Skin of body (tissue), 3 donors: ENCODE measurements at places on chromosomes 1 and 21.

- DNase-seq = no peak
Measured at GRCh38 chr1:109782927-109783326, 19.2 kb upstream of the EPS8L3 start.

GRCh38 chr1:176193023-176193422, 14.1 kb downstream of the COP1 start:
- no peak for DNase-seq

DNA sequence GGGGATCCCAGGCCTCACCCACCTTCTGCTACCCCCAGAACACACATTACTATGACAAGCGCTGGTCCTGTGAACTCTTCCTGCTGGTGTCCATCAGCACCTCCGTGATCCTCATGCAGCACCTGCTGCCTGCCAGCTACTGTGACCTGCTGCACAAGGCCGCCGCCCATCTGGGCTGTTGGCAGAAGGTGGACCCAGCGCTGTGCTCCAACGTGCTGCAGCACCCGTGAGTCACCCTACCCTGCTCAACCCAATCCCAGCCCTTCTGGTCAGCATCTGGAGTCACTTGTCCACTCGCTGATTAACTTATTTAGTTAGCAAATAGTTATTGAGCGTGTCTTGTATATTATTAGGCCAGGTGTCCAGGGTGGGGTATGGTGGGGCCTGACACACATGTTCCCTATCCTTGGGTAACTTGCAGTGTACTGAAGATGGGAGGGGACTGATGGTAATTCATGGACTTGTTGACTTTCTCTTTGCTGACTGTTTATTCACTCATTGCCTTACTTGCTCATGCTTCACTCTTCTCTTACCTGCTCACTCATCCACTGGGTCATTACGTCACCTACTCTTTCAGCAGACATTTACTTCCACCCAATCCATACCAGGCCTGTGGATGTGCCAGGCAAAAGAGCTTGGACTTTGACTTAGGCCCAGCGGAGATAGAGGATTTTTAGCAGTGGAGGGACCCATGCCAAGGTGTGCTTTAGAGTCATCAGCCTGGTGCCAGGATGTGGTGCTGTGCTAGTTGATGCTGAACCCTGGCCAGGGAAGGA, 12.9 kb upstream of the KPNA6 start:
- no peak for DNase-seq

DNA sequence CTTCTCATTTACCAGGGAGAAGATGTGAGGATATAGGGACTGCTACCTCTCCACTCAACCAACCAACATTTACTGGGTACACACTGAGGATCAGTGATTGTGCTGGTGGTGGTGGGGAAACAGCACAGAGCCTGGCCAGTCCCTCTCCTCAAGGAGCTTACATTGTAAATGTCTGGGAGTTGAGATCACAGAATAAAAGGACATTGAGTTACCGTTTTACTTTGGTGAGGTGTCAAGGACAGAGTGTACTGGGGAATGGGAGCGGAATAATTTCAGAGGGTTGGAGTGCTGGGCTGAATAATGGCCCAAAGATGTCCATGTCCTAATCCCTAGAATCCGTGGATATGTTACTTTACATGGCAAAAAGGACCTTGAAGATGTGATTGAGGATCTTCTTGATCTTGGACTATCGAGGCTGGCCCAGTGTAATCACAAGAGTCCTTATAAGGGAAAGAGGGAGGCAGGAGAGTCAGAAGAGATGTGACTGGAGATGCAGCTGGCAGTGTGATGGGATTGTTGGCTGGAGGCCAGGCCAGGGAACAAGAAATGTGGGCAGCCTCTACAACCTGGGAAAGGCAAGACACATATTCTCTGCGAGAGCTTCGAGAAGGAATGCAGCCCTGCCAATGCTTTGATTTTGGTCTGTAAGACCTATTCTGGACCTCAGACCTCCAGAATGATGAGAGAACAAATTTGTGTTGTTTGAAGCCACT, 26.6 kb upstream of the RWDD3 start:
- no peak for DNase-seq

DNA sequence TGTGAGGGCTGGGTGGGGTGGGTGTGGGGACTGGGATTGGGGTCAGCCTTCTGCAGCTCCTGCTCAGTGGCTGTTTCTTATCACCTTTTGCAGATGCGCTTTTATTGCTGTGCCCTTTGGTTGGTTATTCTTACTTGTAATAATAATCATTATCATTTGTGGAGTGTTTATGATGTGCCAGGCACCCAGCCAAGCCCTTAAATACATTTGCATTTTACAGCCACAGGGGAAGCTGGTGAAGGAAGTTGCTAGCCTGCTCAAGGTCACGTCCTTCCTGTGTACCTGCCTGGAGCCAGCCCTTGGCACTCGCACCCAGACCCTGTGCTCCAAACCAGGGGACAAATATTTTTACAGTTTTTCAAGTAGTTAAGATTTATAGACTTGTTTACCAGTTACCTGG, 144.0 kb downstream of the PGBD5 start:
- DNase-seq = no peak

- DNase-seq = peak; percentile 46
Measured at GRCh38 chr1:152458384-152459185, 44.5 kb upstream of the CRNN start.

GRCh38 chr1:84425150-84425896, 27.0 kb downstream of the DNASE2B start:
- no peak for DNase-seq

- no peak for DNase-seq
Measured at GRCh38 chr1:116988248-116988647, 13.3 kb upstream of the CD101 start.

DNA sequence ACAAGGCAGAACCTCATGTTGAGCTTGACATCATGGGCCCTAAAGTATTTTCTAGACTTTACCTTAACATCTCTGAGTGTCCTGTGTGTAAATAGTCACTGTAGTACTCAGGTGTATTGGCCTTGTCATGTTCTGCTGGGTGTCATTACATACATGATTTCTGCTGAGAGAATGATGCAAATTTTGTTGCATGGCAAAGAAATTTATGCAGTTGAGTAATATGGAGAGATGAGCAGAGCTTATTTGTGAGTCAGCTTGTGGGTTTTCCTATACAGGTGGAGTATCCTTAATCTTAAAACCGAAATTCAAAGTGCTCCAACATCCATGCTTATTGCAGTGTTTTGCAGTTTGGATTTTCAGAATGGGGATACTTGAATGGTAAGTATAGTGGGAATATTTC, 36.6 kb downstream of the RGL1 start:
- no peak for DNase-seq

- DNase-seq = no peak
Measured at GRCh38 chr21:45129189-45129923, 55.0 kb downstream of the ADARB1 start.

DNA sequence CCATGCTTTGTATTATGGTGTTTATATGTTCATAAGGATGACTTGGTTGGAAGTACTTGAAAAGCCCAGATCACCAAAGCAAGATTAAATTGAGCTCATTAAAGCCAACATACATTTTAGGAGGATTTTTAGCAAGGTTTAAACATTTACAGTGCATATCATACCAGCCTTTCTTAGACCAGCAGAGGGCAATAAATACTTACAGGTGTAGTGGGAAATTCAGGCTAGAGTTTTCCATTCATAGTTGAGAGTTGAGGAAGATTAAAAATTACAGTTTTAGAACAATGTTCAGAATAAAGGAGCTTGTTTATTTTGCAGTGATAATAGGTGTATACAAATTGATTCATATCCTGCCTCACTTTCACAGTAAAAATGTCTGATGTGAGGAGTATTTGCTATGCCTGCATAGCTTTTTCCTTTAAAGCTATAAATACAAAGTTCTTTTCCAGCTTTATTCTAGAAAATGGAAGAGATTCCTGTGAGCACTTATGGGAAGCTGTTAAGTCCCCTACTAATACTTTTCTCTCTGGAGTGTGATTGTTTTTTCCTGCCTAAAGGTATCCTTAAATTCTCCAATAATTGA, 35.3 kb downstream of the DTL start:
- peak; percentile 52 for DNase-seq

DNA sequence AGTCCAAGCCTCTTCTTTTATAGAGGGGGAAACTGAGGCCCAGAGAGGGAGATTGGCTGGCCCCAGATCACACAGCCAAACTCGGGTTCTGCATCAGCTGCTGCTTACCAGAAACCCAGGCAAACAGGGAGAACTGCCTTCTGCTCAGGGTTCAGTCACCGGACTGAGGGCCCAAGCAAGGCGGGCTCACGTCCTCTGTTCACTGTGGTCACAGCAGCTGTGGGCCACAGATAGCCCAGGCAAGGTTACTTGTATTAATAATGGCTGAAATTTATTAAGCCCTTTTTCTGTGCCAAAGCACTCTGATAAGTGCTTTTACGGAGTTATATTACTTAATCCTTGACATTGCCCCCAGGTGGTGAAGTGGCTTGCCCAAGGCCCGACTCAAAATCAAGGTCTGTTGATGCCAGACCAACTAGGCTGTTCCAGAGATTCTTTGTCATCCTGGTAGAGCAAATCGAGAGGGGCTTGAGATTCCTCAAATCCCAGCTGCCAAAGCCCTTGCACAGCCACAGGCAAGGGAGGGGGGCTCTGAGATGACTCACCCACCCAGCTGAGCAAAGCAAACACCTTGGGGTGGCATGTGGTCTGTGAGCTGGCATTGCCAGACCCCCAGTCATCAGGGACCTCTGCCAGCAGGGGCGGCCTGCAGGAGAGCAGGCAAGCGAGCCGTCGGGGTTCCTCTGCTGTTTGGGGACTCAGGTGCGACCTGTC, 36.5 kb downstream of the EPHB2 start:
- DNase-seq = no peak

DNA sequence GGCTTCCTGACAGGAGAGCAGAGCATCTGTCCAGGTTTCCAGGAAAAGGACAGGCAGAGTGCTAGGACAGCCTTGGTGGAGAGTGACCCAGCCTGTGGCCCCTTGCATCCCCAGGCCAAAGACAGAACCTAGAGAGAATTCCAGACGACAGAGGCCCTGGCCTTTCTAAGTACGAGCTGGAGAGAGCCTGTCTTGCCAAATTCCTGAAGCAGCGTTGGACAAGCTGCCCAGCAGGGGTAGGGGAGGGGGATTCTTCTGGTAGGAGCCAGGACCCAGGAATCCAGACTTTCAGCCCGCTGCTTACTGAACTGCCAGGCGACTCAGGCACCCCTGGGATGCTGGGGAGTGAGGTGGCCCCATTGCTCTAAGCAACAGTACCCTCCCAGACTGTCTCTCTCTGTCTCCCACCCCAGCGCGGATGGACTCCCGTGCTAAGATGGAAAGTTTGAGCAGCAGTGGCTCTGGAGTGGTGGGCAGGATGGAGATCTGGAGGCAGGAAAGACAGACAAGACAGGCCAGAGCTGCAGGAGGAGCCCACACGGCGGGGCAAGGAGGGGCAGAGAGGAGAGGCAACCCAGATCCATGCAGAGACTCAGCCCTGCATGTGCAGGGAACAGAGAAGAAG, 8.8 kb upstream of the PEAR1 start:
- DNase-seq = no peak

- DNase-seq = no peak
Measured at GRCh38 chr1:209404577-209404976, 178.9 kb upstream of the CAMK1G start.

GRCh38 chr1:240539769-240540414, 72.1 kb downstream of the GREM2 start:
- no peak for DNase-seq

DNA sequence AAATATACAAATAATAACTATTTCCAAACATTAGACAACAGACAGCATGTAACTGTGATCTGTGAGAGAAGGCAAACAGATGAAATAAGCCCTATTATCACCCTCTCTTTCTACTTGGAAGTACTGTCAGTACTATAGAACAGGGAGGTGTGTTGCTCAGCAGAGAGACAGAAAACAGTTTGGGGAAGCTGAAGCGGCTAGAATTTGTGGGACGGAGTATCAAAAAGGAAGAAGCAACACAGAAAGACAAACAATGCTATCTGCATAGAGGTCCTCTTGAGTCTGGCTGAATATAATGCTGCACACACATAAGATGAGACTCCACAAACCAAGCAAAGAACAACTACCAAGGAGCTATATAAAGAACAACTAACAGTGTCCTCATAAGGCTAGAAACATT, 59.4 kb downstream of the ZZZ3 start:
- DNase-seq = no peak

DNA sequence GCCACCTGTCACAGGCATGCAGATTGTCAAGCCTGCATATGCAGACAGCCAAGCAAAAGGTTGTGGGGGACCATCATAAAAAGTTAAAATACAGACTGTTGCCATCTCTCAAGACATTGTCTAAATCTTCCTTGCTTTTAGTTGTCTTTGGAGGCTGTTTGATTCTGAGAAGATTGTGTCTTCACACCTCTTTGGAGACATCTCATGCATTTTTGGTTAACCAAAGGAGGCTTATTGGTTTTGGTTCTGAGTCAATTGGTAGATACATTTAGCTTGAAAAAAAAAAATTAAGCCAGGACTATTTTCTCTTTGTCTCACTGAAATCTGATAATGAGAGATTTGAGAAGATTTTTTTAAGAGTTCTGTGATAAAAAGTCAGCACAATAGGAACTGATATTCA, 217.6 kb downstream of the LYPLAL1 start:
- DNase-seq = no peak

- DNase-seq = no peak
Measured at GRCh38 chr21:38434913-38435533, 63.3 kb downstream of the ERG start.

DNA sequence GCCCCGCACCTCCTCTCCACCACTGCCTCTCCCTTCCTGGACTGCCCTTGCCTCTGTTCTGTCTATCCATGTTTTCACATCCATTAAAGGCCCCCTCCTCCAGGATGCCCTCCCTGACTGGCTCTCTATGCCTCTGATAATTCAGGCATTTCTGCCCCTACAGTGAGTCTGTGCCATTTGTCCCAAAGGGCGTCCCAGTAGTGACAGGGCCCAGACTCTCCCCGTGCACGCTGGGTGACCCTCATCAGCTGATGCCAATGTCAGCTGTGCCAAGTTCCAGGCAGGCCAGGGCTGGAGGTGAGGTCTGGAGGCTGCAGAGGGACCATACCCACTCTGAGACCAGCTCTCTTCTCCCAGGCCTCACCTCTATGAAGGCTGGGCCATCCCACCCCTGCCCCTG, 3.2 kb upstream of the PLEKHG5 start:
- DNase-seq = no peak

- peak; percentile 74 for DNase-seq
Measured at GRCh38 chr1:8516793-8517556, 199.1 kb downstream of the SLC45A1 start.
